ENCODE measurements at places on chromosomes 2 and 18.

- peak; percentile 3 for DNase-seq
These were observed 690.9 kb upstream of the TMEFF2 start for GRCh38 chr2:192885569-192886160.

DNA sequence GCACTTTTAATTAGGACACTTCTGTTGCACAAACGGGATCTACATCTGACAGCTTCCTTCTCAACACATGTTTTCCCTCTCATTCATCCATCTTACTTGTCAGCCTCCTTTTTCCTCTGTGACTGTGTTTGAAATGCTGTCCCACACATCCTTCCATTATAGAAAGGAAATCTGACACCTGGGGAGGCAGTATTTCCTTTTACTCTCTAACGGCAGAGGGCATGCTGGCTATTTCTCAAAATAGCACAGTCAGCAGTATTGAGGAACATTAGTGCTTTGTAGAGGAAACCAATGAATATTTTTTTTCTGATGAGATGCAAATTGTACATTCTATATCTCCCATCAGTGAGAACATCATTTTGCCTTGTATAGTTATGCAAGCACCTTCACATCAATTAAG lies 668.7 kb downstream of the SLC4A3 start:
- DNase-seq, result no peak

DNA sequence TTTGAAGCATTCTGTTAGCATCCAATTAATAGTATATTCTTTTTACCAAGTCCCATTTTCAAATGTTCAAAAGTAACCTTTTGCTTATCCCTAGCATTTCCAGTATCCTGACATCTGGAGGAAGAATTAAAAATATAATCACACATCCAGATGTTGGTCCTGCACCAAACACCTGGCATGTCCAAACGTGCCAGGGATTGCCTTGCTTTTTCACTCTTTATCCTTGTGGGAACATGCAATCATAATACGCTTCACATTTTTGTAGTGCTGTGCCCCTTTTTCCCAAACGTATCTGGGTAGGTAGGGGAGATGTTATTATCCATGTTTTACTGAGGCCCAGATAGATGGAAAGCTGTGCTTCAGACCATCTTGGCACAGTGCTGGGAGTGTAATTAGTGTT lies 133.0 kb downstream of the TPGS2 start:
- DNase-seq, result no peak

DNA sequence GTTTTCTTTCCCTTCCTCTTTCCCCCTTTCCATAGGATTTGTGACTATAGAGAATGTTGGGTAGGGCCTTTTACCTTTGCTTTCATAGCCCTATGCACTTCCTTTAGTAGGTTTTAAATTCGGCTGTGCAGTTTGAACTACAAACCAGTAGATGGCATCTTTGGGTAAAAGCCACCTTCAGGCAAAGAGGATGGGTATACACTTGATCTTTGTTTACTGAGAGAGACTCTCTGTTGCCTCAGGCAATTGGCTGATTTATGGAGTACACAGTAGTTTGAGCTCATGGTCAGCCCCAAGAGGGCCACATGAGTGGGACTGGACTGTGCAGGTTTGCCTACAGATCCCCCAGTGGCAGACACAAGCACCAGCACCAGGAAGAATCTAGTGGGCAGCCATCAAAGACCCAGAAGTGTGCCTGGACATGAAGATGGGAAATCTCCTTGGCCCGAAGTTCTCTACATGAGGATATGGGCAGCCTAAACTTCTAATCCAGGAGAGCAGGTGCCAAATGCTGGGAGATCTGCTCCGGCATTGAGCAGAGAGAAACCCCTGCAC lies 1304.3 kb upstream of the DDX18 start:
- DNase-seq, result no peak

DNA sequence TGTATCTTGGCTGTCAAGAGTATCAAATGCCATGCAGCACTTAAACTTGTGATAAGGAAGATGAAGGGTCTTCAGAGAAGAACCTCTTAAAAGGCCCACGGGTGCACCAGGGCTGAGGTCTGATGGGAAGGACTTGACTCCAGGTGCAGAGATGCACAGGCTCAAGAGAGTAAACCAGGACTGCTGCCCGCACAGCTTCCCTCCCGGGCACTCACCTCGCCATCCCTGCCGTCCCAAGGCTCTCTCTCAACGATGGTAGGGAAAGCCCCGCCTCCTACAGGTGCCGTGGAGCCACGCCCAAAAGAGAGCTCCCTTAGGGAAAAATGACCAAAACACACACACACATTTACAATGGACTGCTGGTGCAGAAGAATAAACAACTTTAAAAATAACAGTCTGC lies 27.9 kb downstream of the PDIA6 start:
- DNase-seq, result no peak

- no peak for DNase-seq
These were observed 70.3 kb downstream of the CTIF start for GRCh38 chr18:48609114-48609513.

- DNase-seq, result no peak
These were observed 141.7 kb downstream of the ZFP36L2 start for GRCh38 chr2:43084699-43085091.

GRCh38 chr2:71715951-71716696 lies 262.8 kb downstream of the DYSF start:
- no peak for DNase-seq

GRCh38 chr2:133194362-133194655 lies 374.0 kb downstream of the NCKAP5 start:
- DNase-seq, result no peak

- no peak for DNase-seq
These were observed 234.0 kb downstream of the BCL2 start for GRCh38 chr18:63085611-63086010.

- DNase-seq, result no peak
These were observed 43.6 kb downstream of the SCN9A start for GRCh38 chr2:166332106-166332505.

- no peak for DNase-seq
These were observed 135.0 kb downstream of the FIGN start for GRCh38 chr2:163600801-163601200.

GRCh38 chr2:111662771-111663470 lies 221.1 kb downstream of the ANAPC1 start:
- no peak for DNase-seq

DNA sequence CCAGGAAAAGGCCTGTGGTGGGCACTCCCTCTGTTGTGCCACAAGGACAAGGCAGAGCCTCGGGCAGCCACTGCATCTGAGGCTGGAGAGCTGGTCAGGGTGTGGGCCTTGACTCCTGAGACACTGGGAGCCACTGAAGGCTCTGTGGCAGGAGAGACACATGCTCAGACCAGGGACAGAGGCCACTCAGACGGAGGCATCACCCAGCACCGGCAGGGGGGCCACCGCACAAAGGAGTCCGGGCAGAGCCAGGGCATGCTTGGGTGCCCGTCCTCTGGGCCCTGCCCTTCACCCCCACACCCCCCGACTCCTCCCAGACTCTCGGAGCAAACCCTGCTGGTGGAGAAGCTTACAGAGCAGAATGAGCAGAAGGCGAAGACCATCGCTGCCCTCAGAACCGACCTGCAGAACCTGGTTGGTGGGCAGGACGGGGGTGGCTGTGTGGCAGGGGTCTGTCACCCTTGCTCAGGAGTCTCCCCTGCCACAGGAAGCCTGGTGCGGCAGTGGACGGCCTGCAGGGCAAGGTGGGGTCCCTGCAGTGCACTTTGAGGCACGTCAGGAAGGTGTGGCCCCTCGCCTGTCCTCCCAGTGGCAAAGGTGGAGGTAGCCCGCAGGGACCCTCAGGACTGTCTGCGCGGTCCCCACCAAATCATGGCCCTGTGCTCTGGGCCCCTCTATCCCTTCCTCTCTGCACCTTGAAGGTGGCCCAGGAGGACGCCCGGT lies 26.0 kb downstream of the CROCC2 start:
- no peak for DNase-seq

GRCh38 chr2:141055531-141055930 lies 1075.3 kb downstream of the LRP1B start:
- no peak for DNase-seq

- no peak for DNase-seq
These were observed 6.1 kb downstream of the ARHGEF4 start for GRCh38 chr2:130842770-130843169.

- no peak for DNase-seq
These were observed 120.0 kb upstream of the SNTG2 start for GRCh38 chr2:830419-831224.

DNA sequence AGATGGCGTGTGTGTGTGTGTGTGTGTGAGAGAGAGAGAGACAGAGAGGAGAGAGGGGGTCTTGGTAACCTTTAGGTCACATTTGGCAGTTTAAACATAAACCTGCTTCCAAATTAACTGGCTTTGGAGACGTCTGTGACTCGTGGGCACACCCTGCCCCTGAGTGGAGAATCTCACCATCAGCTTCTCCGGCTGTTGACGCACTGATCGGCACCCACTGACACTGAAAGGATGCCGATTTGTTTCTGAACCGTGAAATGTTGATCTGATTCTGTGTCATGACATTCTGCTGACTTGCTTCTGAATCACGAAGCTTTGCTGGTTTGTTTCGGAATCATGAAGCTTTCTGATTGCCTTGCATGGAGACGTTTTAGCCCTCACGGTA lies 114.7 kb downstream of the RTP5 start:
- no peak for DNase-seq

Data from NCI-H1930 (cell line).